NCI-H446 treated with DMSO at 0.1 percent for 48 hours (cell line): ENCODE measurements at places on chromosomes 4 and X.
A peak's percentile ranks its signal among the peaks of the same experiment; 100 is the strongest.

DNA sequence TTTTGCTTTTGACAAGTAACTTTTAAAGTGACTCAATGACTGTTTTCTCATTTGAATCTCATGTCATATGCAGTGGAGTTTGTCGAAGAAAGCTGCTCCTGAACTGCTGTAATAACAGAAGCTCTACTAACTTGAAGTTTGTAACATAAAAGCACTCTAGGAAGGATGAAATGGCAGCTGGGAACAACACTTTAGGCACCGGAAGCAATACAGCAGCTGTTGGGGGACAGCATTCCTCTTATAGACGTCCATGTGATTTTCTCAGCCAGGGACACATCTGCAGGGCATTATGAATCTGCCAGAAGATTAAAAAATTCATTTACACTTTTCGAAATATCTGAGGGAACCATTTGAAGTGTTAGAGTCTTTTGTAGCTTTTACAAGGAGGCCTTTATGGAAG lies 1035.8 kb downstream of the ADGRL3 start:
- no peak for DNase-seq

DNA sequence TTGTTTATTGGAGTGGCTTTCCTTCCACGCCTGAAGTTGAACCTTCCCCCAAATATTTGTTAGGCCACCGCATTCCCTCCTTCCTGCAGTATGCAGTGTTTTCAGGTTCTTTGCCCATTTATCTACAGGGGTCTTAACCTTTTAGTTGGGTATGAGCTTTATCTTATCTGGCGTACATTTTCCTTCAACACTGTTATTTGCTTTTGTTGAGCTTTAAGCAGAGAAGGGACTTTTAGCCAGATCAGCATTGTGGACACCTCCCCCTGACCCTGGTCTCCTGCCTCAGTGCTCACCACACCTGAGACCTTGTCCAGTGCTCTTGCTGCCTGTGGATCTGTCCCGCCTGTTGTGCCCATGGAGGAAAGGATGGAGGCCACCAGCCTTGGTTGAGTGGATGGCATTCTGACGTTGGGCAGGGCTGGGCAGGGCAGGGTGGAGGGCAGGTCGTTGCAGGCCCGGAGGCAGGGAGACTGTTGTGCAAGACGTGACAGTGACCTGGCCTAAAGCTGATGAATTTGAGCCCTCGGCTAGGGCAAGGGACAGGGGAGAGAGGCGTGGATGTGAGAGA lies 998 bp upstream of the DUSP9 start:
- no peak for DNase-seq

DNA sequence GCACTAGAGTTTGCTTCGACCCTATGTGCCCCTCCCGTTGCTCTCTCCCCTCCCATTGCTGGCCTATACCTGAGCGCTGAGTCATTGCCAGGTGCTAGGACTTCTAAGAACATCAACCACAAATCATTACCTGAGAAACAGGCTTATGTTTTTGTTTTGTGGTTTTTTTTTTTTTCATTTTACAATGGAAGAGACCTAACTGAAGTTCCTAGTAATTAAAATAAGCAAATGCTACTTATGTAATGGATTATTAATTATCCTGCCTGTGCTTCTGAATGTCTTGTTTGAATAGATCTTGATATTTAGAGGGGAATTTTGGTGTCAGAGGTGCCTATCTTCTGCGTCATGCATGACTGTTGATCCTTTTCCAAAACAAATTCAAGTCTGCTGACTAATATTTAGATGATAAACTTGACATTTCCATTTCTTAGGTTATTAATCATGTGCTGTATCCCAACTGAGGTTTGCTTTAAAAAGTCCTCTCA lies 275.4 kb upstream of the CPEB2 start:
- no peak for DNase-seq

- no peak for DNase-seq
Observed at GRCh38 chr4:48205626-48206025, 64.0 kb downstream of the TEC start.

DNA sequence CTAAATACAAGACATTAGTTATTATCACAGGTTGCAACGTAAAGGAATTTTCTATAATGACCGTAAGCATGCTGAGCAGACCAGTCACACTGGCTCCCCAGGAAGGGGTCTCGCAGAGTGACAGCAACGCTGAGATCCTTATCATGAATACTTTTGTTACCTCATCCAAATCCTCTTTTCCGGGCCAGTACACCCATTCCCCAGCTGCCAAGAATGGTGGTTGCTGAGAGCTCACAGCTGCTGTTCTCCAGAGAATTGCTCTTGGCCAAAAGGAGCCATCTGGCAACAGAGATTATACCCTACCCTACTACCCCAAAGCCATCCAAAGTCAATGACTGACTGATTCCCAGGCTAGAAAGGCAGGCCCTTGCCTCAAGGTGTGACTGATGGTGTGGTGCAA lies 91.6 kb downstream of the FUNDC1 start:
- DNase-seq, result peak; percentile 55

GRCh38 chr4:83527671-83528070 lies 8.2 kb upstream of the GPAT3 start:
- no peak for DNase-seq
